Stimulated activated CD4-positive, alpha-beta T cell treated with anti-CD3 and anti-CD28 coated beads, Interleukin-2, amount 100 ng/mL, for 24 hours (primary cell): ENCODE measurements at places on chromosomes 7 and 10.

DNA sequence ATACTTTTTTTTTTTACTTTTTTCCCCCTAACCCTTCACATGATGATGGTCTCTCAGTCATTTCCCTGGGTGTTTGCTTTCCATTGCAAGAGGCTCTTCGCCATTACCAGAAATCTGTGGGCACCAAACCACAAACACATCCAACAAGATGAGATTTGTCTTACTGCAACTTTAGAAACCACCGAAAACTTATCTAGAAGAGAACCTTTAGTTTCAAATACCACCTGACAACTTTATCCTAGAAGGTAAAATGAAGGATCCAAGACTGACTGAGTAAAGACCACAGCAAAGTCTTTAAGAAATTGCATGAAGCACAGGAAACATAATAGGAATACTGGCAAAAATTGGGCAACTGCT is 363.3 kb upstream of the MBL2 start:
- no peak for DNase-seq

DNA sequence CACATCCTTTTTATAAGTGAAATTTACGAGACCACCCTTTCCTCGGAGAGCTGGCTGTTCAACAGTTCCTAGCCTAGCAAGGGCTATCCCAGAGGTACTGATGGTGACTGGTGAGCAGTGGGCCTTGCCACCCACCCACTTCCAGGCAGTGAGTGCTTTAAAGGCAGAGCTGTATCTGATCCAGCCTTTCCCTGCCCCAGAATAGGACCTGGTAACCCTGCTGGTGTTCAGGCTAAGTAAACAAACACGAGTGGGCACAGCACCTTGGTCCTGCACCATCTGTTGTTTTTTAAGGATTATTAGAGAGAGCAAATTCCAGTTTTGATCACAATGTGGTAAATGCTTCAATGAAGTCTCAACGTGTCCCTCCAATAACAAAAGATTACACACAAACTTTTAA is 75.7 kb downstream of the COBL start:
- DNase-seq, result no peak

GRCh38 chr7:36736090-36736898 is 12.0 kb upstream of the AOAH start:
- DNase-seq, result no peak

DNA sequence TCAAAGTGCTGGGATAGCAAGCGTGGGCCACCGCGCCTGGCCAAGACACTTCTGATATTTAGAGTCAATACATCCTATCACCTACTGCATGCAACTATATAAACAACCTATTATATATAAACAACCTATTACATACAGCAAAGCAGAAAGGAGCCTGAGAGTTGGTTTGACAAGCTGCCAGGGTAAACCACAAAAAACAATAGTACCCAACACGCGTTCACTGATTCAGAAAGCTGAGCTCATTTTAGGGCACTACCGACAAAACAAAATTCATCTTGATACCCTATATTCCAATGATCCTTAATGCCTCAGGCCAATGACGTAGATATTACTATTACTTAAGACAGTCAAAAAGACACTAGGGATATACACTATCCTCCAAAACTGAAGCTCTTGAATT is 16.2 kb downstream of the MALSU1 start:
- no peak for DNase-seq

DNA sequence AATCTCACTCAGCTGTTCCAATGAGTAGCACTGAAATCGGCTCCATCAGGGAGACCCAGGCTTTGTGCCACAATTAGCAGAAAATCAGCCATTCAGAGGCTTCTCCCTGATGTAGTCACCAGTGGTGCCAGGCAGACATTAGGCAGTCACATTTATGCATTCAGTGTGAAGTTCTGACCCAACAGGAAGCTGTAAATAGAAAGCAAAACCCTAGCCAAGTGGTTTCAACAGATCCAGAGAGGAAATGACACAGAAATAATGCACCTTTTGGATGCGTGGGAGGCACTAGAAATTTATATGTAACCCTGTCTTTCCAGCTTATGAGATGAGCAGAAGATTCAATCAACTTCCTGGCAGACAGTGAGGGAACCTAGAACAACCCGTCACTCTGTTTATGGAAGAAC is 186.4 kb downstream of the PDE1C start:
- DNase-seq, result no peak

- DNase-seq, result no peak
Observed at GRCh38 chr7:153567426-153567825, 484.8 kb upstream of the DPP6 start.

DNA sequence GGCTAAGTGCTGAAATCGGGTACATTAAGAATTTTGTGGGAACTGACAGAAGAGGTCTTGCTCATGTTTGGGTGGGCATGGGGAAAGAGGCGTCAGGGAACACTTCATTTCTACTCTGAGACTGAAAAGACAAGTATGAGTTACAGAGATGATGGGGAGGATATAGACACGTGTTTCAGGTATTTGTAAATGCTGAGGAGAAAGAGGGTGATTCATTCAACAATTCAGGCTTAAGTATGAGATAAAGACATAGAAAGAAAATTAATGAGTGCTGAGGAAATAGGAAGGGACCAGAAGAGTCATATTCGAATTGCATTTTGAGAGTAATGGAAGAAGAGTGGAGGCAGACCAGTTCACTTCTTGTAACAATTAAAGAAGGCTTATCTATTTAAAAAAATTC is 143.6 kb downstream of the HBP1 start:
- no peak for DNase-seq

DNA sequence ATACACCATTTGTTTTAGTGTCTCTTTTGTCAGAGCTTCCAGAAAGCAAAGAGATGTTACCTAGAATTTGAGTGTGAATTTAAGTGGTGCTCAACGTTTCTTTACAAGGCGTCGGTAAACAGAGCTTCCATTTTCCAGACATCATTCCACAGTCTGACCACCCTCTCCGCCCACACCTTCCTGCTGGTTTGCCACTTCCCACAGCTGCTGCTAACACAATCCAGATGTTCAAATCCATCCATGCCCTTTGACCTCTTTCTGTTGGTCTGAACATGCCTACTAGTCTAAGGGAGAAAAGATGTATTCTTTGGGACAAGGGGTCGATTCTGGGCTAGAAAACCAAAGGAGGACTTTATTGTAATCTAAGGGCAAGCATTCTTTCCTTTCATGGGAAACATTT is 86.1 kb downstream of the FAM107B start:
- DNase-seq, result no peak

DNA sequence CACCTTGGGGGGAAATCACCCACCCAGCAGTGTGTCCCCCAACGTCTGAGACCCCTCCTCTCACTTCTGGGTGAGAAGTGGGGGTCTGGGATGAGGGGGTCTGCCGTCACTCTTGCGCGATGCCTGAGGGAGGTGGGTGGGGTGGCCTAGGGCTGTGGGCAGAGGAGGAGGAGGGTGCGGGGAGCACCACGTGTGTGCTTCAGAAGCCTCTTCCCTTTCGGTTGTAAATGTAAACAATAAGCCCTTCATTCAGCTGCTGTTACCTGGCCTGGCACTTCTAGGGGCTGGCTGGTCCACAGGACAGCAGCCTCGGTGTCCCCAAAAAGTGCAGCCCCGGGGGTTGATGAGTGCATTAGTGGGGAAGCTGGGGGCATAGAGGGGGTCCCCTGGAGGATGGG is 1.3 kb downstream of the CLIP2 start:
- DNase-seq, result no peak

DNA sequence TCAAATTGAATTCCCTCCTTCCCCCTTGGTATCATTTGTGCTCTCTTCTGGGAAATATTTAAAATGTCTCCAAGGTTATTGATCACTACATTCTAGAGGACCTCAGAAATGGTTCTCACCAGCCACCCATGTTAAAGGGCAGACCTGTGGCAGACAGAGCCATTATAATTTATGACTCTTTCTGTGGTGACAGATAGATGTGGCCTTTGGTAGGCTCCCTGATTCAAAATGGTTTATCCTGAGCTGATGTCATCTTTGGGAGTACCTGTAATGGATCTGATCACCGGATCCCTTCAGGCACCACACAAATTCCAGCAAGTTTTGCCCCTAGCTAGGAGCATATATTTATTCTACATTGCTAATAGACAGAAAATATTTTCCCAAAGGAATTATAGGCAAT is 267.5 kb downstream of the SDK1 start:
- no peak for DNase-seq

DNA sequence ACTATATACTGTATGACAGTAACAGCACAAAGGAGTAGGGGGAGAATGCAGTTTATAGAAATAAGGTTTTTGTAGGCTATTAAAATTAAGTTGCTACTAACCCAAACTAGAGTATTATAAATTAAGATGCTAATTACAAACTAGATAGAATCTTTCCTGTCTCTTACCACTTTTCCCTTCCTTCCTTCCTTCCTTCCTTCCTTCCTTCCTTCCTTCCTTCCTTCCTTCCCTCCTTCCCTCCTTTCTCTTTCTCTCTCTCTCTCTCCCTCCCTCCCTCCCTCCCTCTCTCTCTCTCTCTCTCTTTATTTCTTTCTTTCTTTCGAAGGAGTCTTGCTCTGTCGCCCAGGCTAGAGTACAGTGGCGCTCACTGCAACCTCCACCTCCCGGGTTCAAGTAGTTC is 36.4 kb upstream of the BRAF start:
- no peak for DNase-seq

GRCh38 chr10:129849853-129850252 is 114.2 kb downstream of the EBF3 start:
- DNase-seq, result no peak

DNA sequence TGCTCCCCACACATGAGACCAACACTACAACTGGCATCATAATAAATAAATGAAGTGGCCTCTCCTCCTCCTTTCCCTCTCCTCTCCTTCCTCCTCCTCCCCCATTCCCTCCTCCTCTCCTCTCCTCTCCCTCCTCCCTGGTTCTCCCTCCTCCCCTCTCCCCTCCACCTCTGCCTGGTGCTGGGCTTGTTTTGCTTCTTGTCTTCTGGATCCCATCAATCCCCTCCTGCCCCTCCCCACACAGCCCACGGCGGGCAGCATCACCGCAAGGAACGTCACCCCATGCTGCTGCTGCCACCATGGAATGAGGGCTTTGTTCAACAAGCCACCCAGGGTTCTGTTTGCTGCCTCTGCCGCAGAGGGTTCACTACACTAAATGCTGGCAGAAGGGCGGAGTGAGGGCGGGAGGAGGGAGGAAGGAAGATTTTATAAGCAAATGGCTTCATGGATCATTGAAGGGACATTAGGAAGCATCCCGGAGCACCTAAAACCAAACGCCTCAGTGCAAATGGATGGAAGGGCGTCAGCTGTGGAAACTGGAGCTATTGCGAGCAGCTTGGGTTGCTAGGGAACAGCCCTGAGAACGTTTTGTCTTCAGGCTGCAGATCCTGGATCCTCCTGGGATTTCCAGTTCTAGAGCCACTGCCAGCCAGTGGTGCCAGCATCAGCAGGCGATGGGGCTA is 379.7 kb upstream of the ZMIZ1 start:
- no peak for DNase-seq

GRCh38 chr7:19114551-19114855 is 2.9 kb downstream of the TWIST1 start:
- DNase-seq, result no peak

- no peak for DNase-seq
Observed at GRCh38 chr7:155293721-155294510, 3.8 kb upstream of the INSIG1 start.

- DNase-seq, result no peak
Observed at GRCh38 chr10:95321554-95322301, 30.9 kb upstream of the PDLIM1 start.

- no peak for DNase-seq
Observed at GRCh38 chr10:63105225-63106110, 27.7 kb upstream of the NRBF2 start.

GRCh38 chr7:19587291-19587690 is 121.5 kb downstream of the POLR1F start:
- no peak for DNase-seq

- no peak for DNase-seq
Observed at GRCh38 chr10:43121444-43121843, 16.8 kb upstream of the CSGALNACT2 start.

- DNase-seq, result no peak
Observed at GRCh38 chr10:86662186-86663045, 5.9 kb upstream of the LDB3 start.

DNA sequence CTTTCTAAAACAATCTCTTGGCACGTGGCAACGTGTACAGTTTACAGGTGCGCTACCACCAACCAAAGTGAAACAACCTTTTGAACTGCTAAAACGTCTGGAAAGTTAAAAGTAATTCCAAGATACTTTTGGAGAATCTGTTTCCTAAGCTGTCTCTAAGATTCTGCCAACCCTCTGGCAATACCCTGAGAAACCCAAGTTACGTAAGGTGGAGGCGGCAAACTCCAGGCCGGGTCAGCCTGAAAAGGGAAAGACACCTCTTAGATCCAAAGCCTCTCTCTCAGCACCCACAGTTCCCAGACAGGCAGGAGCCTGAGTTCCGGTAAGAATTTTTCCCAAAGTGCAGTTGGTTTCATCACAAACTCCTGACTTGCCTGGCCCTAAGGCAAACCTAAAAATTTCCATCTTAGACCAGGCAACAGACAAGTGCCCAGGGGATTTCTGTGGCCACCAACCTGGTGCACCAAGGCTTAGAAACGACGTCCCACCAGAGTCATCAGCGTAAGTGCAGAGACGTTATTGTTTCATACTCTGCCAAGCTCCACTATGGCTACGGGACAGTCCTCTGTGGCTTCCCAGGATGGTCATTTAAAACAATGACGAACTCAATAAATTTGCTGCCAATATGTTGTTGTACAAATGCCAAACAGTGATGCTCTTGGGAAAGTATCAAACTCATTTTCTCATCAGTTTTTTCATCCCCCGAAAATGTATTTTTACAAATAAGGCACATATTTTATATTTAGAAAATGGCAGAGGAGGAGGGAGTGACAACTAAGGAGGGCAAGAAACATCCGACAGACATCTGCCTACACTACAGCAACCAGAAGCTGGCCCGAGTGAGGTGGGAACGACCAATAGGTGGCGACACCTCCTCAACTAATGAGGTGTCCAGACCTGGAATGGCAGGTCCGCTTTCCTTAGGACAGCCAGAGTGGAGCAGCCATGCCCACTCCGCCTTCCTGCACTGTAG is 205.8 kb upstream of the FRMD4A start:
- peak; percentile 64 for DNase-seq

DNA sequence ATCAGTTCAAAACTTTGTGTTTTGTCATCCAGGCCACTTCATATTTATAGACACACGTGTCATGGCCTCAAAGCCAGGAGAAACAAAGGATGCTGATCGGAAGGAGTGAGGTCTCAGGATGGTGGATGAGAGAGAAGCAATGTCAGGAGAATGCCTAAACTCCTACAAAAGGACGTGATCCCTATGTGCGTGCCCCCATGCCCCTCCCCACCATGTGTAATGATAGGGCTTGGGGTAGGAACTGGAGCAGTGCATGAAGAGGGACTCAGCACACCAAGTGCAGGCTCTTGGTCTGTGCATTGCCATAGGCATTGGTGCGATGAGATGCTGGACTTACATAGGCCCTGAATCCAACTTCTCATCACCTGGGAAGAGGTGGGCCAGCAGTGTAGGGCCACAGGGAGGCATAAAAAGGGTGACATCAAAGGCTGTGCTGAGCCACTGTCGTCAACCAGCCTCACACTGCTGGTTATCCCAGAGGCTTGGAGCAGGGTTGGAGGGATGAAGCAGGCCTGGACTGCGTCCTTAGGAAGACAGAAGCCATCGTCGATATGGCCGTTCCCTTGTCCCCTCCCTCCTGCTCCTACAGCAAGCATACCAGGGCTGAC is 46.9 kb upstream of the GDF10 start:
- no peak for DNase-seq
